NCI-H187 (cell line): ENCODE measurements at places on chromosomes 1 and 21.

DNA sequence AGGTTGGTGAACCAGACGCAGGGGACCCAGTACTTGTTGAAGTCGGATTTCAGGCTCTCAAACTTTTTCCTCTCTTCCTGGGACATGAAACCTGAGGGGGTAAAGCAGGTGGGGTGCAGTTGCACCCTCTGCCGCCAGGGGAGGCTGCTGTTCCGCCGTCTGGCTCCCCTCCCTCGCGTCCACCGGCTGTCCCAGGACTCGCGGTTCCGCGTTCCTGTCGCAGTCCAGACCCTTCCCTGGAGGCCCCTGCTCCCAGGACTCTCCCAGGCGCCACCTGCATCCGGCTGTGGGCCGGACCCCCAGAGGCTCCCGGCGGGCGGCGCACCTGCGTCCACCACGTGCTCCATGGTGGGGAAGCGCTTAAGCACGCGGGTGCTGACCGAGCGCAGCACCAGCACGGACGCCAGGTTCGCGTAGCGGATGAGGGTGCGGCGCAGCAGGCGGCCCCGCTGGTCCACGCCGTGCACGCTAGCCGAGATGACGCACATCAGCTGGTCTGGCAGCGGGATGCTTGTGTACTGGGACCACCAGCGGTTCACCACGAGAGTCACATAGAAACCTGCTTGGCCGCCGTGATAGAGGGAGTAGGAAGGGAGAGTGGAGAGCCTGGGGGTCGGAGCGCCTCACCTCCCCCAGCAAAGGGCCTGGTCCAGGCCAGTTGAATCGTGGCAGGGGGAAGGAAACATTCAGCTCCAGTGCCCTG is 1.7 kb downstream of the BEST4 start:
- no peak for DNase-seq

DNA sequence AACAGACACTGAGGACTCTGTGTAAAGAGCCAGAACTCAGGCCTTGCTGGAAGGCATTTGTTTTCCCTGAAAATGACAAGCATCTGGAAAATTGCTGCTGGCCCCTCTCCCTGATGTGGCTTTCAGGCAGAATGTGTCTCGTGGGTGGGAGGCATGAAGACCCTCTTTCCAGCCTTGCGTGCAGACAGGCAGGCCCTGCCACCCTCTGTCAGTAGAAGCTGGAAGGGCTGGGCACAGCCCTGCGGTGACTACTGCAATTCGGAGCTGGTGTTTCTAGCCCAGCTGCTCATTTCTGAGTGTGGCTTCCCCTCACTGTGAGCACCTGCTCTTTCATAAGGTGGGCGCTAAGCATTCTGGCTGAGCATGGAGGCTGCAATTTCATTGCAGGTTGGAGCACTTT is 349.9 kb downstream of the PTPRU start:
- no peak for DNase-seq

GRCh38 chr1:162028726-162029125 is 5.1 kb upstream of the OLFML2B start:
- no peak for DNase-seq

- peak; percentile 76 for DNase-seq
Measured at GRCh38 chr1:168439456-168440375, 104.1 kb downstream of the XCL2 start.

- no peak for DNase-seq
Measured at GRCh38 chr1:199046618-199047017, 407.8 kb downstream of the PTPRC start.

GRCh38 chr21:37237764-37238163 is 29.4 kb downstream of the VPS26C start:
- DNase-seq: no peak

DNA sequence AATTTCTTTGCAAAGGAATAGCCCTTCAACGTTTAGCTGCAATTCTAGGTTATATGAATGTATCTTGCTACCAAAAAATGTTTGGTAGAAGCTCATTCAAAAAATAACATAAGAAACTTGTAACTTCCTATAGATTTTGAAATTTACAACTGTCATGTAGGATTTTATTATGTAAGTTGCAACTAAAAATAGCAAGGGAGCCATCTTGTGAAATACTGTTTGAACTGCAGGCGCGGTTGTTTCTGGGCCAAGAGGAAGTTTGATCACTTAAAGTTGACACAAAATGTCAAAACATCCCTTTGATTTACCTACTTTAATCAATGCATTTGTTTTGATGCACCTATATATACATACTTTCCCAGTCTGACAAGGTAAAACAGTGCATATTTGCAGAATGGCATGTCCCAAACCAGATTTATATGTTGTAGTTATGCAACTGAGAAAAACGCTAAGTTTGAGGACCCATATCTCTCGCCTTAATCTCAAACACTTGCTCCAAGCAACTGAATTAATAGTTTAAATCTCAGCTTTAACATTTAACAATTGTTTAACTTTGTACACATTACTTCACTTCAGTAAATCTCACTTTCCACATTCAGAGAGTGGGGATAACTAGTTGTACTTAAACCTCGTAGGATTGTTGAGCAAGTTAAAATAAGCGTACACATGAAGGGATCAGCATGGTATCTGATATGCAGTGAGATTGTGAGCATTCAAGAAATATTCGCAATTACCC is 63.9 kb downstream of the KCNK2 start:
- DNase-seq: no peak

DNA sequence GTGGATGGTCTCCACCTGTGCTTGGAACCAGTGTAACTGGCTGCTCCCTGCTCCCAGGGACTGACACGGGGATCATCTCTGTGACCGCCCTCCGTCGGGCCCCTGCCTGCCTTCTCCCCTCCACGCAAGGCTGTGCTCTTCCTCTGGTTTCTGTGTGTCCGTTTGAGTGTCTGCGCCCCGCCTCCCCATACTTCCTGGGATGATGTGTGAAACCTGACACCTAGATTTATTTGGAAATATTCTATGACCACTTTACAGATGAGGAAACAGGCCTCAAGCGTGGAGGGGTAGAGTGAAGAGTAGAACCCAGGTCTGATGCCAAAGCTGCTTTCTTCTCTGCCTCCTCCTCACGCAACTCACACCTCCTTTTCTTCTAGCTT is 24.3 kb downstream of the LDLRAP1 start:
- no peak for DNase-seq
